ENCODE measurements at places on chromosomes 13 and 19. TPM values are rescaled to one million over a fixed set of nuclear protein-coding genes. Genes with fewer than 3 reads are reported as not detected.

Gene STOML3
- total RNA-seq, result not detected

DNA sequence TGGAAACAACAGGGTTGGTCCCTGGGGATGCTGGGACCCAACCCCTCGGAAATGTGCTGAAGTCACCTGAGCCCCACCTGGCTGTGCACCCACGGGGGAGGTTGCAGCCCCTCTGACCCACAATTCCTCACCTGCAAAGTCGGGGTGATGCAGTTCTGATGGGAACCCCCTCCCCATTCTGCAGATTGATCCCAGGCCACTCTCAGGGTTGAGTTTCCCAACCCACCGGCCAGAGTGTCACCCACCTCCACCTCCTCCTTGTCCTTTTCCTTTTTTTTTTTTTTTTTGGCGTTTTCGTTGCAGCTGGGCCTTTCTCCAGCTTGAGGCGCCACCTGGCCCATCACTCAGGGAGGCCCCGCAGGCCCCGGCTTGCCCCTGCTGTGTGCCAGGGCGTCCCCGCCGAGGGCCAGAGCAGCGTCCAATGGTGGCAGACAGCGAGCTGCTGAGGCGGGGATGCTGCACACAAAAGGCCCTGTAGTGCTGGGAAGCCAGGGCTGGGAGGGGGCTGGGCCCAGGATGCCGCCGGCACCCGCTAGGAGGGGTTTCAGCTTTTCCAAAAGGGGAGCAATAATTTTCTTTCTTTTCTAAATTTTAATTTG lies 4.6 kb downstream of the PIK3R2 start:
- no peaks in the 10 kb centered on the region for H3K27me3 ChIP-seq
- peaks cover 3% of the 10 kb centered on the region for H3K36me3 ChIP-seq
- H3K4me1 ChIP-seq, result peaks cover 24% of the 10 kb centered on the region
- no peak overlapping the region for H3K27ac ChIP-seq
- DNase-seq, result no peak

DNA sequence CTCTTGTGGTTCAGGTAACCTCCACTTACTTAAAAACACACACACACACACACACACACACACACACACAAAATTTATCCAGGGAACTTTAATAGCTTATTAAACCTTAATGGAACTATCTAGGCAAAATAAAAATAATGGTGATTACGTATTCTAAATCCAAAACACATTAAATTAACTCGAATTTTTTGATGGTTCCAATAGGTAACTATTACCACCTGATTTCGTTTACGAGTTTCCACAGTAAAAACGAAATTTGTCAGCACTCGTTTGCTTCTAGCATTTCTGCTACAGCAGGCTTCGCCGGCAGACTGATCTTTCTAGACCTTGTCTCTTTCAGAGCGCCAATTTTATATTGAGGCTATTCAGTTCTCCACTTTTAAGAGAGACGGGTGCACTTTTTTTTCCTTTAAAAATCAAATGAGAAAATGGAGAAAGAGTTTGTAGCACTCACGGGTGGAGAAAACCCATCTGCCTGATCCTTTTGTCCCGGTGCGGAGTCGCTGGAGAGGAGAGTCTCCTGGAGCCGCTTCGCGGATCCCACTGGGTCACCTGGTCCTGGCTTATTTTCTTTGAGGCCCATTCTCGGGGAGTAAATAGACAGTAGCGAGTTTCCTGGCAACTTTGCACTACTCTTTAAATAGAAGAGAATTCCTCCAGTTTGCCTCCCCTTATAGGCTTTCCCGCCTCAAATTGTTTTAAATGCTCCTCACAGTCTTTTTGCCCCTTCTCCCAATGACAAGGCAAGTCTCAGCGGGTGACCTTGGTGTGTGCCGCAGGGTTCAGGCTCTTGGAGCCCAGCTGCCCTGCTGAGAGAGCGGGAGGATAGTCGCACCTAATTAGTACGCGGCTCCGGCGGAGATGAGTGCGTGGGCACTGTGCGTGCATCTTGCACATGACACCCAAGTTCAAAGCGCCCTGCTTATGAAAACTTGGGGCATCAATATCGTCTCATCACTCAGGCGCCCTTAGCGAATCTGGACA lies 117.0 kb downstream of the KCNRG start:
- peaks cover 71% of the 10 kb centered on the region for H3K27me3 ChIP-seq
- H3K4me3 ChIP-seq, result peak overlapping the region; percentile 3
- H3K4me1 ChIP-seq, result peaks cover 51% of the 10 kb centered on the region

- no peaks in the 10 kb centered on the region for H3K27me3 ChIP-seq
- no peaks in the 10 kb centered on the region for H3K36me3 ChIP-seq
- no peak overlapping the region for H3K4me3 ChIP-seq
- H3K27ac ChIP-seq, result no peak overlapping the region
- no peaks in the 10 kb centered on the region for H3K4me1 ChIP-seq
Observed at GRCh38 chr13:97478247-97478646, 44.3 kb downstream of the RAP2A start.

Gene LGI4
- total RNA-seq, result 0.68 TPM

DNA sequence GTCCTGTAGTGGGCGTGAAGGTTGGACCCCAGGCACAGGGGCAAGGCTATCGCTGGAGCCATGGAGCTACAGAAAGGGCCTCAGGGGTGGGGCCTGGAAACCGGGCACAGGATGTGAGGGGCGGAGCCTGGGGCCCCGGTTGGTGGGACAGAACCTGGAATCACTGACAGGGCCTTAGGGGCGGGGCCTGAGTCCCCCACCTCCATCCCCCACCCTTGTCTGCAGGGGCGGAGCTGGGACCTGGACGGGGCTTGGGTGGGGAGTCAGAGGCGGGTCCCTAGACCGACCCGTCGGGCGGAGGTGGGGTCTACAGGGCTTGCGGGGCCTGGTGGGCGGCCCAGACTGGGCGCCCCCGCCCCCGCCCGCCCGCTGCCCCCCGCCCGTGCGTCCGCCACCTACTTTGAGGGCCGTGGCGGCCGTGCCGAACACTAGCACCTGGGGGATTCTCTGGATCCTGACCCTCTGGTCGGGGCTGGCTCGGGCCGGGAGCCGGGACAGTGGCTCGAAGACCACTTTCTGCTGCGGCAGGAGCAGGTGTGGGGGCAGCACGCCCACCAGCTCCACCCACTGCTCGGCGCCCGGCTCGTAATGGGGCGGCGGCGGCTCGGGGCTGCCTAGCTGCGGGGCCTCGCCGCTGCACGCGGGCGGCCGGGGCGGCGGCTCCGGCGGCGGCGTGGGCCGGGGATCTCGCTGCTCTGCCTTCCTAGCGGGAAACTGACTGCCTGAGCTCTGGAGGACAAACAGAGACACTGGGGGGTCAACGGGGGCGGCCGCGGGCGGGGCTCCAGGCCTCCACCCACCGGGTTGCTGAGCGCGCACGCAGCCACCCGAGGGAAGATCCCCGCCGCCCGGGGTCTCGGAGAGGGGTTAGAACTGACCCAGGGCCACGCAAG lies 26.3 kb downstream of the DCAF15 start:
- H3K27ac ChIP-seq, result no peak overlapping the region
- no peaks in the 10 kb centered on the region for H3K27me3 ChIP-seq
- H3K4me3 ChIP-seq, result no peak overlapping the region
- DNase-seq, result no peak

GRCh38 chr19:4174895-4175668 lies 7.3 kb downstream of the SIRT6 start:
- H3K27me3 ChIP-seq, result peaks cover 6% of the 10 kb centered on the region
- H3K4me1 ChIP-seq, result peaks cover 9% of the 10 kb centered on the region
- no peak overlapping the region for H3K27ac ChIP-seq

Gene RUBCNL
- total RNA-seq, result not detected

GRCh38 chr13:103277959-103278694 lies 211.9 kb upstream of the SLC10A2 start:
- H3K4me1 ChIP-seq, result no peaks in the 10 kb centered on the region
- DNase-seq, result no peak
- no peaks in the 10 kb centered on the region for H3K36me3 ChIP-seq
- H3K27ac ChIP-seq, result no peak overlapping the region

DNA sequence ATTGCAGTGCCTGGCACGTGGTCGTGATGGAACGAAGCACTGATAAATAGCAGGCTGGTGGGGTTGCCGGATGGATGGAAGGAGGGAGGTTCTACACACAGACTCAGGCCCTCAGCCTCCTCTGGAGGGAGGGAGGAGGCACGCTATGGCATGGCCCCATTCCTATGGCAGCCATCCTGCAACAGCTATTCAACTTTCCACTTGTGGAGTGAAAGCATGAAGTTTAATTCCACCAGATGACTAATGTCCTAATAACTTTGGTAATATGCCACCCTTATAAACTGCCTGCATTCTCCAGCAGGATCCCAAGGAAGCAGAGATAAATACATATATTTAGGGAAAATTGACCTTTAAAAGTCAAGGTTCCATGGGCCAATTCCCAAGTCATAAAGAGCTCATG lies 92.4 kb downstream of the KL start:
- H3K27ac ChIP-seq, result no peak overlapping the region
- H3K27me3 ChIP-seq, result no peaks in the 10 kb centered on the region
- H3K4me1 ChIP-seq, result no peaks in the 10 kb centered on the region
- no peaks in the 10 kb centered on the region for H3K36me3 ChIP-seq
- no peak overlapping the region for H3K4me3 ChIP-seq

GRCh38 chr13:81138353-81138980 lies 797.5 kb upstream of the SPRY2 start:
- H3K4me1 ChIP-seq, result no peaks in the 10 kb centered on the region
- no peaks in the 10 kb centered on the region for H3K36me3 ChIP-seq
- H3K27me3 ChIP-seq, result no peaks in the 10 kb centered on the region

GRCh38 chr13:21015284-21015683 lies 46.1 kb downstream of the LATS2 start:
- DNase-seq, result no peak
- H3K27me3 ChIP-seq, result no peaks in the 10 kb centered on the region
- no peak overlapping the region for H3K27ac ChIP-seq

Gene FGF21
- total RNA-seq, result not detected

Data from activated CD4-positive, alpha-beta memory T cell treated with anti-CD3 and anti-CD28 coated beads, Interleukin-2, amount 10 ng/mL, durations not matched to agents 7 days and 5 days (primary cell).